ENCODE measurements at places on chromosomes 1 and 21. TPM values are rescaled to one million over a fixed set of nuclear protein-coding genes. Genes with fewer than 3 reads are reported as not detected.

DNA sequence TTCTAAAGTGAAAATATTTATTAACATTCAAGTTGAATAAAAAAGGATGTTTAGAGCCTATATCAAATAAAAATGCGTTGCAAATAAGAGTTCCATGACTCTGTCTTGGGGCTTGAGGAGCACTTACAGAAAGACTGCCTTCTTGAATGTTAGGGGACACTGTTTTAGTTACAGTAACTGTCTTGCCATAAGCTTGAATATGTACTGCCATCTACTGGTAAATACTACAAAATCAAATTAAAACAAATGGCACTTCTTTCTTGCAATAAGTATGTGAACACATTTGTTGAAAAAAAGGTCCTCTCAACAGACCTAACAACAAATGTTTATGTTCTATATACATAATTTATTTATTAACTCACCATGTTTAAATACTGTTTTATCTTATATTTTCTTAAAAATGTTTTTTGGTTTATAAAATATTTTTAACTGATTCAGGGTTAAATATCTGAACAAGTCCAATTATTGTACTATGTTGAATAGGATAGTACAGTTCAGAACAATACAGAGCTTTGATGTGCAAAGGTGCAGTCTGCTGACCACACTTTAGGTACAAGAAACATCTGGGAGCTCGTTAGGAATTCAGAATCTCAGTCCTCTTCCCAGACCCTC is 199.5 kb downstream of the LRRIQ3 start:
- peak; percentile 10 for DNase-seq

DNA sequence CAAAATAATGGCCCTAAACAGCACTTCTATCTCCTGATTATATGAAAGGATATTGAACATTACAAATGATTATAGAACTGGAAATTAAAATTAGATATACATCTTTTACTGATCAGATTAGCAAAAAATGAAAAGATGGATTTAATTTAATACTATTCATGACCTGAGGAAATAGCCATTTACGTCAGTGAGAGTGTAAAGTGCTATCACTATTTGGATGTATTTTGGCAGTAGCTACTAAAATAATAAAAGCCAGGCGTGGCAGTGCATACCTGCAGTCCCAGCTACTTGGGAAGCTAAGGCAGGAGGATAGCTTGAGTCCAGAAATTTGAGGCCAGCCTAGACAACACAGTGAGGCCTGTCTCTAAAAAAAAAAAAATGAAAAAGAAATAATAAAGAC is 5.3 kb downstream of the C4BPB start:
- no peak for DNase-seq

DNA sequence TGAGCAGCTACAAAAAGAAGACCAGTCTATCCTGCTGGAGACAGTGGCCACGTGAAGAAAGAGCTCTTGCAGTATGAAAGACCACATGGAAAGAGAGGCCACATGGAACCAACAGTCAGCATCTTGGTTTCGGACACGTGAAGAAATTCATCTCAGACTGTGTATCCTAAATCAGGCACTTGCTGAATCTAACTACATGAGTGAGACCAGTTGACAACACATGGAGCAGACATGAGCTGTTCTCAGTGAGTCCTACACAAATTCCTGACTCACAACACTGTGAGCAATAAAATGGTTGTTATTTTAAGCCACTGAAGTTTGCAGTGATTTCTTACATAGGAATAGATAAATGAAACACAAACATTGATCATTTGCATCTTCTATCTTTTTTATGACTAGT is 2.4 kb upstream of the TAF1A start:
- DNase-seq = no peak

DNA sequence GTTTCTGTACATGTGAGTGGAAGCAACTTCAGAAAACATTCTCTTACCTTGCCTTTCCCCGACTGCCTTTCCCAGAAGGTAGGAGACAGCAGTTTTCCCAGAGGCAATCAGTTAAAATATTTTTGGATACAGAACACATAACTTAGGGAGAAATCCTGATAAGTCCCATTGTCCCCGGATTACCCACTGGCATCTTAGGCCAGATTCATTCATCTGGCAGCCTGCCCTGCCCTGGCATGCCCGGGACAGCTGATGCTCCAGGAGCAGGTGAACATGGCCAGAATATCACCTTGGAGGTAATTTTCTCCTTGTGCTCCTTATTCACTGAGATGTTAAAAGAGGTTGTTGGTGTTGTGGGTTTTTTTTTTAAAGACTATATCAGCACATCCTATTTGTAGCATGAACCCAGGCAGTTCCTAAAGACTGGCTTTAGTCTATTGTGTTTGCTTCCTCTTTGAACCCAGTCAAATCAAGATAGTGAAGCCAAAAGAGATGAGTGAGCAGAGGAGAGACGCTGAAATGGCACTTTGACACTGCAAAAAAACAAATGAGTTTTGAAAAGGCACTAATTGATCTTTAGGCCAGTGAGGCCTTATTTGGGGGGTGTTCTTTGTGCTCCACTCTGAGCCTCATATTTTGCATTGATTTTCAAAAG is 139.6 kb downstream of the PLPP3 start:
- DNase-seq = no peak

DNA sequence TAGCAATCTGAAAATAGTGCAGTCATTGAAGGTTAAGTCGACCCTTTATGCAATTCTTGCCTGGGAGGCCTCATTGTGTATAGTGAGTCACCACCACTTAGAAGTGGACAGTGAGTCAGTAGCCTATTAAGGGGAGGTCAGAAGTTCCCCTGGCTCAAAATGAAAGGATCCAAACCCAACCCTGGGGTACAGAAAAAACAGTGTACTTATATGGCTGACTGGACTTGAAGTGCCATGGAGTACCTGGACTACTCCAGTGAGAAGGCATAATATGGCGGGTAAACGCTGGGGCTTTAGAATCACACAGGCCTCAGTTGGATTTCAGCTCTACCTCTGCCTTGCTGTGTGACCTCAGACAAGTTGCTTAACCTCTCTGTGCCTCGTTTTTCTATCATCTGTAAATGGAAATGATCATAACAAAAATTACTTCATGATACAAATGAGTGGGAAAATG is 2.2 kb upstream of the BCL9 start:
- DNase-seq = no peak

GRCh38 chr1:220278991-220279390 is 6.7 kb upstream of the RAB3GAP2 start:
- DNase-seq = no peak

DNA sequence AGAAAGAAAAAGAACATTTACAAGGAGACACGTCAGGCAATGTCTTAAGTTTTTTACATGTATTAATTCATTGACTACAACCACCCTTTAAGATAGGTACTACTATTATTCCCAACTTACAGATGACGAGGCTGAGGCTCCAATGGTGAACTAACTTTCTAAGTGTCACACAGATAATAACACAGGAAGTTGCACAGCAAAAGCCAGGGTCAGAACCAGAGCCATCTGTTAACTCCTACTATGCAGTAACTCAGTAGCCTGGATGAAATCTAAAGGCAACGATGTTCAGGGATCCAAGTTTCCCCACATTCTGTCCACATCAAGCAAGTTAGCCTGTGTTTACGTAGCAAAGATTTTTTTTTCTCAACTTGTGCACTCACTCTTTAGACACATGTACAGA is 371.7 kb downstream of the PTPRC start:
- DNase-seq = no peak

DNA sequence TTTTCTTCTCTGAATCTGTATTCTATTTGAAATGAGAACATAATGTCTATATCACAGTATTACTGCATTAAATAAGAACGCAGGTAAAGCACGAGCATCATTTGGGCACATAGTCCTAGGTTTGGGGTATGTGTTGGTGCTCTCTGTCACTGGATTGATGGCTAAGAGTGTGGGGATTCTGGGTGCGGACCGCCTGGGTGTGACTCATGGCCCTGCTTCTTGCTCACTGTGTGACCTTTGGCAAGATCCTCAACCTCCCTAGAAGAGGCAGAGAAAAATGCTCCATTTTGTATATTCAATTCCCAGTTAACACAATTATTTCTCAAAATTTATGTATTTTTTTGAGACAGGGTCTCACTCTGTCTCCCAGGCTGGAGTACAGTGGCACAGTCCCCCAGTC is 99.7 kb downstream of the LAMC2 start:
- no peak for DNase-seq

- DNase-seq = no peak
These were observed 151.3 kb downstream of the DAB1 start for GRCh38 chr1:57272601-57273000.

DNA sequence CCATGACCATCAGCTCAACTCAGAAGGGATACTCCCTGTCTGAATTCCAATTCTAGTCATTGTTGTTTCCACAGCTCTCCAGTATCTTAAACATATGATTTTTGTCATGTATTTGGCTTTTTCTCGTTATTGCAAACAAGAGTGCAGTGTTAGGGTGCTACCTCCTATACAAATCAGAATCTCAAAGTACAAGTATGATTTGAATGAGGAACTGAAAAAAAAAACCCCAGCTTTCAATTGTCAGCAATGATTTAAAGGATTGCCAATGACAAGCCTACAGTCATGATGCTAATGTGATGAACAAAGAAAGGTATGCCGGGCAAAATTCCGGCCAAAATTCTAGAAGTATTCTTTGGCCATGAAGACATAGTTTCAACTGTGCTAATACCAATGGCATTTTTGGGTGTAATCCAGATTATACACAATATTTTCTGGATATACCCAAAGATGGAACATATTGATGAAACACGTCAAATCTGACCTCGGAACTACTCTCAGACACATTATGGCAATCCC is 14.9 kb downstream of the TMEM35B start:
- DNase-seq = no peak

The APOBEC4 gene
- 1.3 TPM for polyA plus RNA-seq

The OR2T10 gene
- polyA plus RNA-seq = not detected

The FAM72B gene
- 3.6 TPM for polyA plus RNA-seq
